Renal cortex interstitium (tissue), 15 donors: ENCODE measurements at places on chromosomes 5 and 9.

DNA sequence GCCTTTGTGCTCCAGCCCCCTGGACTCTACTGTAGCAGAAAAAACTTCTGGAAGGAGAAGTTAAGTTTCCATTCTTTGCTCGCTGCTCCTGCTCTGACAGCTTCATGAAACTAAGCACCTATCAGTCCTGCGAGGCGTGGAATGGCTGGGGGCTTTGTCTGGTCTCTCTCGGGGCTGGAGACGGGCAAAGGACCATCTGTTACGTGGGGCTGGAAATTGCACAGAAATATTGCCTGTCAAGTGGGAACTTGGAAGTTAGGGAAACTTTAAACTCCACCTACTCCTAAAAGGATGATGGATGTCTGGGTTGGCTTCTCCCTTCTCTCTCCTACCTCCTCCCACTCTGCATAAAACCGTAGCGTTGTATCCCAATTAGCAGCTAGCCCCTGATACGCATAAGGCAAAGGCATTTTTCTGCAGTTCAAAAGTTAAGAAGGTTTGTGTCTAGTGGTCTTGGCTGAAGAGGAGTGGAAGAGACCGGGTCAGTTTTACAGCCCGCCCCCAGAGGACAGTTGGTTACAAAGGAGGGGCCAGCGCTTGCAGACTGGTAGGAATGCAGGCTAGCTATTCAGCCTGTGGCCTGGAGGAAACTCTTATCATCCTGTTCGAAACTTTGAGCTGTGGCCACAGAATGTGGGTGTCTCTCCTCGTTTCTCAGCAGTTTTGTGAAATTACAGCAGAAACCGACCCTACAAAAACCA lies 1.3 kb downstream of the FBXL7 start:
- no peak for DNase-seq

- no peak for DNase-seq
These were observed 112.2 kb downstream of the DOCK2 start for GRCh38 chr5:169749295-169749694.

DNA sequence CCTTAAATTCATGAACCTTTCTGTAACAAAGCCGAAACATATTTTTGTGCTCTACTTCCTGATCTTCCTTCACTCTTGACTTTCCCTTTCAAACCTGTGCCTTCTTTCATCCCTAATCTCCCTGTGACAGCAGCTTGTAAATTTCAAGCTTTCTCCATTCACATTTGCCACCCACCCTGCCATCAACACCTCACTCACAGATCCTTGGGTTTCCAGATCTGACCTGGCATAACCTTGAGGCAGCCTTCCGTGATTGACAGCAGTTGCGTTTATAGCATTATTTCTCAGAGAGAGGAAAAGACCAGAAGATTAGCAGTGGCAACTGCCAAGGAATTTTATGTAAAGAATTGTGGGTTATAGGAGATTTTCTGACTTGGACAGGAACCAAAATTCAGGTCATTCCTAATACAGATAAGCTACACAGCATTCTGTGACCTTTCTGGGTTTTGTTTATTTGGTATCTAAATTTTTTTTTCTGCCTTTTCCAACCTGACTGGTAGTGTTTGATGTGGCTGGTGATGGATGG lies 260.0 kb downstream of the NR2F1-AS1 start:
- DNase-seq = no peak

DNA sequence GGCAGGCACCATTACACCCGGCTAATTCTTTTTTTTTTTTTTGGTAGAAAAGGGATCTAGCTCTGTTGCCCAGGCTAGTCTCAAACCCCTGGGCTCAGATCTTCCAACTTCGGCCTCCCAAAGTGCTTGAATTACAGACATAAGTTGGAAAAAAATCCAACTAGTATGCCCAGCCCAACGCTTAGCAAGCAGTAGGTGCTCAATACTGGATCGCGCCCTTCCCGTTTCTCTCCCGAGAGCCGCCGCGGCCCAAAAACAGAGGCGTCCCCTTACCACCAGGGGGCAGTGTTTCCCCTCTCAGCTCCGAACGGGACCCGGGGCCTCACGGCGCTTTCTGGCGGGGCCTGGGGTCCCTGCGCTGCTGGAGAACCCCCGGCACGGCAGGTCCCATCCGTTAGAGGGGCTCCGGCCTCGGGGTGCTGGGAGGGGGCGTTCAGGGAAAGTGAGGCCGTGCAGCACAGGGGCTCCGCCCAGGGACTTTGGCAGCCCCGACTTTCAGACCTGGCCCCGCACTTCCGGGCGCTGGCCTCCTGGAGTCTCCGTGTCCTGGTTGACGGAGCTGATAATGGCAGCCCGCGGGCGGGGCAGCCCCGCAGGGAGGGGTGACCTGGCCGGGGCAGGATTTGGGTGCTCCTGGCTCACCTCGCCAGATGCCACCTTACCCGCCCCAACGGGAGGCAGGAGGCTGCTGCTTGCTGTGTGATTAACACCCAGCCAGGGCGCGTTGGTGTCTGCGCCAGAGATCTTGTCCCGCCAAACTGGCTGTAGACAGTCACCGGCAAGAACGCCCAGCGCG lies 15.2 kb downstream of the PTGES start:
- DNase-seq = no peak

DNA sequence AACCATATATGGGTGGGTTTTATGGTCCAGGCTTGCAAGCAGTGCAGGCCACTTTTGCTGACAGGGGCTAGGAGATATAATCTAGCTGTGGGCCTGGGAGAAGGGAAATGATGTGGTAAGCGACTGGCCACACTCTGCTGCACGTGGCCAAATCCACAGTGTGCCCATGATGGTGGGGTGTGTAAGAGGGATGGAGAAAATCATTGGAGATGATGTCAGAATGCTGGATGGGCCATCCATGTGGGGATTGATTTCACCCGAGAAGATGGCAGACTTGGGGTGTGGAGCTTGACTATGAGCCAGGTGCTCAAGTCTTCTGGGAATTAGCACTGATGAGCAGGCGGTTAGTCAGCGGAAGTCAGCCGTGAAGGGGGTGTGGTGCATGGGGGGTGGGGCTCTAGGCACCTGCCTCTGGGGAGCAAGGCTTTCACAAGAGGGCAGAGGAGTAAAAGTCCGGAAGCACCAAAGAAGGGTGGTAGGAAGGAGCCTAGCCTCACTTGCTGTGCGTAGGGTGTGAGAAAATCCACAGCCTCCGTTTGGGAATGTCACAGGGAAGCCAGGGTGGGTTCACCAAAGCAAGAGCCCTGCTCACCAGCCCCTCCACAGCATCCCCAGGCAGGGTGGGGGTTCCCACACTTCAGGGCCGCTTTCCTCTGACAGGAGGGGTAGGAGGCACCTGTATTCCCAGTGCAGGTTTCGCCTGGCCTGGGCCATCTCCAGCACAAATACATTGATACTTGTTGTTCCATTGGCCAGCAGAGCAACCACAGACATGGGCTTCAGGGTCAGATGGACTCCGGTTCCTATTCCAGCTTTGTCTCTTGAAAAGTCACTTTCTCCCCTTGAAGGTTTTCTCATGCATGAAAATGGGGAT lies 44.5 kb upstream of the ANGPTL2 start:
- no peak for DNase-seq

GRCh38 chr9:89601306-89601705 lies 3.5 kb upstream of the GADD45G start:
- no peak for DNase-seq

- DNase-seq = no peak
These were observed 253.4 kb downstream of the ARHGAP26 start for GRCh38 chr5:143023411-143024096.

GRCh38 chr5:107570805-107571531 lies 99.8 kb downstream of the EFNA5 start:
- no peak for DNase-seq

GRCh38 chr5:39400713-39401578 lies 23.8 kb downstream of the DAB2 start:
- no peak for DNase-seq

- no peak for DNase-seq
These were observed 116.3 kb downstream of the HSD17B3 start for GRCh38 chr9:96185518-96186156.

GRCh38 chr9:116336133-116336862 lies 182.7 kb downstream of the PAPPA start:
- DNase-seq = no peak

DNA sequence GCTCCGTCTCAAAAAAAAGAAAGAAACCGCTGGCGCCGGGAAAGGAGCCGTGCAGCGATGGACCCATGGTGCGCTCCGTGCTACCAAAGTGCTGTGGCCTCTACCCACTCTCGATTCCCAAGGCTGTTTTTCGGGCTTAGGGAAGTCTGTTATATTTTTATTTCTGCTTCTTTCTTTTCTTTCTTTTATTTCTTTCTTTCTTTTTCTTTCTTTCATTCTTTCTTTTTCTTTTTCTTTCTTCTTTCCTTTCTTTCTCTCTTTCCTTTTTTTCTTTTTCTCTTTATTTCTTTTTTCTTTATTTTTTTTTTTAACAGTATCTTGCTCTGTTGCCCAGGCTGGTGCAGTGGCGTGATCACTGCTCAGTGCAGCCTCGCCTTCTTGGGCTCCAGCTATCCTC lies 87.5 kb downstream of the ANXA2R start:
- DNase-seq = no peak

DNA sequence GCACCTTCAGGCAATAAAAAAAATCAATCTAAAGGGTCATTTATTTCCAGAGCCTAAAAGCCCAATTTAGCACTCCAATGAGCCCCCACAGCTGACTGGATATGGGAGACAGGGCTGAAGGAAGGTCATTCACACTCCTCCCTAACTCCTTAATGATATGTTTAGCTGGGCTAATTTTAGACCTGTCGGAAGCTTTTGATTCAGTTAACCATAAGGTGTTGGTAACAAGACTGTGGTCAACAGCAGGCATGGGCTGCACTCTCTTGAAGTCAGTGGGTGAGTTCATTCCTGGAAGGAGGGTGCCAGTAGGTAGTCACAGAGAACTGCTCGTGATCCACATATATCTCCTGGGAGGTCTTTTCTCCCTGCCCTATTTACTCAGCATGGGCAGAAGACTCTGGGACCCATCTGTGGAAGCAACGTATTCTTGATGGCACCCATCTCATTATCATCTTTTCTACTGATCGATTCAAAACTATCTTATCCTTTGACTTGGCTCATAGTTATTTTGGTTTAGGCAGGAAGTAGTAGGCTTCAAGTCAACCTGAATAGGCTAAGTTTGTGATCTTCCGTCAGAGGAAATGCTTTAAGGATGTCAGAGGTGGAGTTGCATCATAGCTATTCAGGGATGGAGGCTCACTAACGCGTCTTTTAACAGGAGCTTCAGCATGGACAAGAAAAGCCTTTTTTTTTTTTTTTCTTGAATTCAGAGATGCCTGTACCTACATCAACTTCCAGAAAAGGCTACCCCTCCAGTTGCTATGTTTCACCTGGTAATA lies 367.7 kb upstream of the SLC30A5 start:
- no peak for DNase-seq

DNA sequence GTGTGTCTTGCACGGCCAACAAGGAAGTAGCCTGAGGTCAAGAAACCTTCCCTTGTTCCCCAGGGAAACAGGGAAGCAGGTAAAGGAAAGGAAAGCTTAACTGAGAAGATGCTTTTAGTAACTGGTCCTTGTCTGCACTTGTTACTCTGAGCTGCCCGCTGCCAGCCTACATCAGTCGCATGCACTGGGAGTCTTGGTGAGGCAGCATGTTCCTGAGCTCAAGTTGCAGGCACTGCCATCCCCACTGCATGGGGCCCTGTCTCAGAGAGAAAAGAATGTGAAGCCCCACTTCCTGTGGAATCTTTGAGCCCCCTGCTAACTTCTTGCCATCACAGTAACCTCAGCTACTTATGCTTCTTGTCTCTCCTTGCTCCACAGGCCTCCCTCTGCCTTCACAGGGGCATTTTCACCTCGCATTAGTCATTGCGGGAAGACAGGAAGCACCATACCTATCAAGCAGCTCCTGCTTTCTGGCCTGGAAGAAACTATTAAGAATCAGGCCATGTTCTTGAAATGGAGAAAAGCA lies 344.1 kb upstream of the ADAMTSL1 start:
- DNase-seq = no peak

GRCh38 chr9:134128727-134129679 lies 6.9 kb upstream of the WDR5 start:
- DNase-seq = no peak

DNA sequence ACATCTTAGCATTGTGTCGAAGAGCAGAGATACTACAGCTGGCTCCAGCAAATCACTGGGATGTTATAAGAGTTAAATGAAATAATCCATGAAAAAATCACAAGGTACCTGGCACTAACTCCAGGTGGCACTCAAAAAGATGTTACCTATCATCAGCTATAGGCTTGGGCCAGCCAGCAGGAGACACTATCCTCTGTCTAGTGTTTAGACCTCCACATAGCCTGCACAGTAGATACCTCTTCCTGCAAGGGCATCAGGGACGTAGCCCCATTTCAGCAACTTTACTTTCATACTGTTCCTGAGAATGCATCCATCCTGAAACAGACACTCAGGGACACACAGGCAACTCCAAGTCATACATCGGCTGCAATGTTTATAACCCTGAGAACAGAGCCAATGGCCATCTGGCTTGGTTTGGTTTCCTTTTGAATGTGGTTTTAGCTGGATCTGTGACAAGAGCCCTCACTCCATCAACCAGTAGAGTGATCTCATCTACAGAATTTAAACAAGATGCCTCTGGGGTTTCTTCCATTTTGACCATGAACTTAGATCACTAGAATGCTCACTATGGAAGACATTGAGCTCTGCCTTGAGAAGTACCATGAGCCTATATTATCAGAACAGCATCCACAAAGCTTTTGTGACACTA lies 69.9 kb downstream of the TLE1 start:
- no peak for DNase-seq

- peak; percentile 18 for DNase-seq
These were observed 9.4 kb downstream of the GADD45G start for GRCh38 chr9:89613912-89614892.

DNA sequence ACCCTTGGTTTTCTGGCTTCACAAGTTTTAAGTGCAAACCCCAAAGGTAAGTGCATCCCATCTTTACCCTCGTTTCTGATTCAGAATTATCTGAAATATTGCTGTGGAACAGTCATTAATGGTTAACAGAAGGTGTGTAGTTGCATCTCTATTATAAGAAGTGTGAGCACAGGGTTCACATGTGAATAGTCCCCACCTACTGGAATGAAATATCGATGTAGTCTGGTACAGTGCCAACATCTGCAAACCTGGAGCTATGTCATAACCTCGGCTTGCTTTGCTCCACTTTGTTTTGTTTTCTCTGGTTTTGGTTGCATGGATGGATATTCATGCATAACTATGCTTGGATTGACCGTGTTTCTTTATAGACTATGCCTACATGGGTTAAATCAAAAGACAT lies 12.6 kb downstream of the HTR4 start:
- no peak for DNase-seq

- no peak for DNase-seq
These were observed 59.6 kb downstream of the C9orf152 start for GRCh38 chr9:110148384-110148783.

- no peak for DNase-seq
These were observed 3.5 kb upstream of the PHYHD1 start for GRCh38 chr9:128917151-128917849.

GRCh38 chr9:20355022-20355421 lies 267.3 kb downstream of the MLLT3 start:
- DNase-seq = no peak

DNA sequence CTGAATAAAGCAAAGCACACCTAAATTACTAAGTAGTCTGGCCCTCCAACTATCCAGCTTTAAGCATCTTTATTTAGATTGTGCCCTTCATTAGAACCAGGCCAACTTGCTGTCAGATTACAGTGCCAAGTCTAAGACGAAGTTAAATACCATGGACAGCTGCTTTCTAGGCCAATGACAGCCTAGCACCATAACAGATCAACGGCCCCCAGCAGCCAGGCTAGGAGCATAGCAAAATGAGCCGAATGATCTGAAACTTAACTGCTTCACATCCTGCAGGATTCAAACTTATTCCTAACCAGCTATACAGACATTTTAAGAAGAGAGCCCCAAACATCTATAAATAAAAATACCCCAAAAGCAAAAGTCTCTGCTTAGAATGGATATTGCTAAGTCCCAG lies 6.8 kb downstream of the SLC24A2 start:
- peak; percentile 17 for DNase-seq
